RCC 7860 (cell line): ENCODE measurements at places on chromosomes 3 and 15.

DNA sequence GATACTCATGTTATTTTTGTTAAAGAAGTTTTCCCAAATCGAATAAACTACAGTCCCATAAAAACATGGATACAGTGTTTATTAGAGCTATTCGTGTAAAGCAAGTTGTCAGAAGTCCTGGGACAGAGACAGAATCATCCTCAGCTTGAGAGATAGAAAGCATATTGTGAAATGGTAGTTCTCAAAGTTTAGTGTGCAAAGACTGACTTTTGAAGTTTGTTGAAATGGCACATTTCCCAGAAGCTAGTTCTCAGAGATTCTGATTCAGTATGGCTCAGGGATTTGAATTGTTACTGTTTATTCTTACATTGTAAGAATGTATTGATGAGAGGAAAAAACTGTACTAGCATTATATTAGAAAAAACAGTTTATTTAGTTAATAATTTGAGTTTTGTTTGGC, 22.1 kb downstream of the GABRR3 start:
- DNase-seq = no peak

DNA sequence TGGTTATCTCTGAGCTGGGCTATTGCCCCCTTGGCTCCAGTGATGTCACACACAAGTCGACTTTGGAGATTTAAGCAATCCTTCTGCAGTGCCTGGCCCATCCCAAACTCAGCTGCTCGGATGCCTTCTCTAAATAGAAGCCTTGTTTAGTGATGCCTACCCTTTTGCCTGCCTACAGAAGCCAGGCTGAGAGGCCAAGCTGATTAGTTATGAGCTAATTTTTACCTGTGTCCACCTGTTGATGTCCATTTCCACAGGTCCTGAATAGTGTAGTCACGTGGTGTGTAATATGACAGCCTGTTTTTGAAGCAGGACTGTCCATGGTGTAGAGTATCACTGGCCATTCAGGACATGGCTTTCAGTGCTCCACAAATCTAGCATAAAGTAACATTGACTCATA, 45.5 kb downstream of the SSUH2 start:
- DNase-seq = no peak

DNA sequence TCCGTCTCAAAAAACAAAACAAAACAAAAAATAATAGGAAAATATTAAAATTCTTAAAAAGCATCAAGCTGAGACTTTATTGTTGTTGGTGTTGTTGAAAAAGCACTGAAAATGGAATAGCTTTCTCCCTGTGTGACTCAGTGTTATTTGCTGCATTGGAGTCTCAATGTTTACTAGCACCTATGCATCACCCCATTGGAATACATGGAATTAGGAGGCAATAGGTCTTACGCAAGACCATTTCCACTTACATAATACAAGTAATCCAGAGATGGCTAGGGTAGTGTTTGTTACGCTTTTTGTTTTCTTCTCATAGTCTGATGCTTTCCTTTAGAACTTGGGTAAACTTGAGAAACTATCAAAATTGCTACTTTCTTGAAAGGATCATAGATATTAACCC, 15.2 kb downstream of the GXYLT2 start:
- no peak for DNase-seq

DNA sequence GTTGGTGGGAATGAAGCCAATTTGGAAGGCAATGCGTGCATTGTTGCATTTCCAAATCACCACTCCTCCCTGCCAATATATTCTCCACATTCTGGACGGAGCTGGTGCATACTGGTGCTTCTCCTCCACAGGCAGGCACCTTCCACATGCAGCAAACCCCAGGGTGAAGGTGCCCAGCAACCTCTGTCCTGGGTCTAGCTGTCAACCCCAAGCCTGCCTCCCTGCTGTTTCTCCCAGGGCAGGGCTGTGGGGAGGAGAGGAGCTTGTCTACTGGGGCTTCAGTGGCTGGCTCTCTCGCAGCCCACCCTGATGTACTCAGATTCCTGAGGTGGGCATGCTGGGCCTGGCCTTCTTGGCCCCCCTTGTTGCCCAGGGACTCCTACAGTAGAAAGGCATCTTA, 20.1 kb downstream of the GASK1A start:
- DNase-seq = no peak
